ENCODE measurements at places on chromosomes 6 and 20.

GRCh38 chr6:132114201-132114825 lies 163.1 kb upstream of the CCN2 start:
- peak; percentile 92 for DNase-seq

- DNase-seq = no peak
These were observed 8.4 kb upstream of the E2F1 start for GRCh38 chr20:33694639-33695012.

GRCh38 chr20:32534661-32535240 lies 50.4 kb downstream of the NOL4L start:
- DNase-seq = no peak

GRCh38 chr20:16301986-16302385 lies 271.3 kb downstream of the KIF16B start:
- DNase-seq = no peak

- DNase-seq = no peak
These were observed 9.6 kb downstream of the WTAP start for GRCh38 chr6:159736908-159737307.

DNA sequence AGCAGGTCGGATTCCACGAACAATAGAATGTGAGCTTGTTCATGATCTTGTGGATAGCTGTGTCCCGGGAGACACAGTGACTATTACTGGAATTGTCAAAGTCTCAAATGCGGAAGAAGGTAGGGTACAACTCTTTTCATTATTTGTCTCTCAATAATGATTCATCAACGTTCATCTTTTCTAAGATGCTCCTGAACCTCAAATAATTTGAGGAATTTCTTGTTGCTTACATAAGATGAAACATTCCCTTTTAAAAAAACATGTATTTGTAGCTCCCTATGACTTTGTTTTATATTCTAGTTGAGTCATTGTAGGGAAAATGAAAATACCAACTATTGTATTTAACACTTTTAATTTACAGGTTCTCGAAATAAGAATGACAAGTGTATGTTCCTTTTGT lies 17.0 kb downstream of the MCM8 start:
- DNase-seq = no peak

Data from astrocyte of the hippocampus (primary cell).